ENCODE measurements at places on chromosomes 4 and X.
A peak's percentile ranks its signal among the peaks of the same experiment; 100 is the strongest.

DNA sequence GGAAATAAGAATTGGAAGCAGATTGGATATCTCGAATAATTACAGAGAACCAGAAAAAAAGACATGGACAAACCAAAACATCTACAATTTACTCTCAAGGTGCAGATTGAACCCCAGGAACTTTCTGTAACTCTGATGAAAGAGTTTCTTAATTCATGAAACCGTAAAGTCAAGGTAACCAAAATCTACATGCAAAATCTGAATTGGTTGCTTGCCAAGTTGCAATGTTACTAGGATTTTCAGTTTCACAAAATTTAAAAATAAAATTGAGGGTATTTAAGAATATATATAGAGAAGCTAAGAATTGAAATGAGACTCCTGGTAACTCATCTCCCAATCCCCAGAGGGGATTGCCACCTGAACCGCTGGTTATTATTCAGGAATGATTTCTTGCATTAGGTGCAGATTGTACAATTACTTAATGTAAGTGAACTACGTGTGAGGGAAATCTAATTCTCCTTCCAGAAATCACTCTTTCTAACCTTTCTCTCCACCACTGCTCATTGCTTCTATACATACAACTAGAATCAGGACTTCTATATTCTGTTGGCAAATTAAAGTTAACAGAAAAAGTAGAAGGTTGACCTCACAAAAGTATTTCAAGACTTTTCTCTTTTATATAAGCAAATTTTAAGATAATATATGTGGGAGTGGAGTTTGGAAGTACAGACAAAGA is 221.5 kb upstream of the NDST4 start:
- no peak for DNase-seq

DNA sequence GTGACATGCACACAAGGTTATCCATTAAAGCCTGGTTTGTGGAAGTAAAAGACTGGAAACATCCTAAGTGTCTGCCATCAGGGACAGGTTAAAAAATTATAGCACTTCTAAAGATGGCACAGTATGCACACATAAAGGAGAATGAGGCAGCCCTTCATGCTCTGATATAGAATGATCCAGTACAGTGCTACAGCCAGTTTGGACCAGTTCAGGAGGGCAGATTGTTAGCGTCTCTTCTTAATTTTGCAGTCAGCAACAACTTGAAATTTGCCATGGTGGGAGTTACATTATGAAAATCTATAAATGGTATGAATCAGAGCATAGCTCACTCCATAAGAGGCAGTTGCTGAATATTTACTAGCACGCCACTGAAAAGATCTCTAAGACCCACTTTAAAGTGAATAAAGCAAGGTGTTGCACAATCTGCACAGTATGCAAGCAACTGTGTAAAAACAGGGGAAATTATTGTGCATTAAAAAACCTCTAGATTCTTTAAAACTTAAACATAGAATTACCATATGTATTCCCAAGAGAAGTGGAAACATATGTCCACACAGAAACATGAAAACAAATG is 20.3 kb upstream of the SOD3 start:
- DNase-seq: no peak

DNA sequence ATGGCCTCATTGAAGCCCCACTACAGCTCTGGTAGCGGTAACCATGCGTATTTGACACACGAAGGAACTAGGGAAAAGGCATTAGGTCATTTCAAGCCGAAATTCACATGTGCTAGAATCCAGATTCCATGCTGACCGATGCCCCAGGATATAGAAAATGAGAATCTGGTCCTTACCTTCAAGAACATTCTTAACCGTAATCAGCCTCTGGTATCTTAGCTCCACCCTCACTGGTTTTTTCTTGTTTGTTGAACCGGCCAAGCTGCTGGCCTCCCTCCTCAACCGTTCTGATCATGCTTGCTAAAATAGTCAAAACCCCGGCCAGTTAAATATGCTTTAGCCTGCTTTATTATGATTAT is 876 bp downstream of the HPRT1 start:
- no peak for DNase-seq

DNA sequence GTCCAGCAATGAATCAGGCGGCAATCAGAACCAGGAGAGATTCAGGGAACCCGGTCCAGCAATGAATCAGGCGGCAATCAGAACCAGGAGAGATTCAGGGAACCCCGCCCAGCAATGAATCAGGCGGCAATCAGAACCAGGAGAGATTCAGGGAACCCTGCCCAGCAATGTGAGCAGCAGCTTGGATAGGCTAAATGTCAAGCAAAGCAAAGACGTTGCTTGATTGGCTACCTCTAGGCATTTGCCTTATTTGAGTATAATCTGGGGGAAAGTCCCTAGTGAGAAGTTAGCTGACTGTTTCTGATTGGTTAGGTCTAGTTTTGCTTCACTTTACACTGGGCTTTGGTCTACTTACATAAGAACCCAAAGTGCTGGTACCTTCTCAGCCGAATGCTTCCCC is 1212.2 kb upstream of the TENM3 start:
- no peak for DNase-seq

DNA sequence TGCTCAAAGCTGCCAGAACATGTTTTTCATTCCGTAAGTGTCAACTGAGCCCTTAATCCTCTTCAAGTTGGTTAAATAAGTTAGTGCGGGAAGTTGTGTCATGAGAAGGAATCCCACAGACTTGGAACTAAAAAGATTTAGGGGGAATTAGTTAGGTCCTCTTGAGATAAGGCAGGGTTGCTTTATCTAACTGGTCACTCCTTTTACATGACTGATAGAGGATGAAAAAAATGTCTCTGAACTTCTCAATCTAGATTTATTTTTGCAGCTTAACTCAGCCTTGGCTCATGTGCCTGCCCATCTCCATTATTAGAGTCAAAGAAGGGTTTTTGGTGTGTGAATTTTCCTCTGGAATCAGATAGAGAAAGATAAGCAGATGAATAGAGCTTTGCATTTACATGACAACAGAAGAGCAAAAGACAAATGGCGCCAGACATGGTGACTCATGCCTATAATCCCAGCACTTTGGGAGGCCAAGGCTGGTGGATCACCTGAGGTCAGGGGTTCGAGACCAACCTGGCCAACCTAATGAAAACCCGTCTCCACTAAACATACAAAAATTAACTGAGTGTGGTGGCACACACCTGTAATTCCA is 882.9 kb downstream of the RPA4 start:
- no peak for DNase-seq

DNA sequence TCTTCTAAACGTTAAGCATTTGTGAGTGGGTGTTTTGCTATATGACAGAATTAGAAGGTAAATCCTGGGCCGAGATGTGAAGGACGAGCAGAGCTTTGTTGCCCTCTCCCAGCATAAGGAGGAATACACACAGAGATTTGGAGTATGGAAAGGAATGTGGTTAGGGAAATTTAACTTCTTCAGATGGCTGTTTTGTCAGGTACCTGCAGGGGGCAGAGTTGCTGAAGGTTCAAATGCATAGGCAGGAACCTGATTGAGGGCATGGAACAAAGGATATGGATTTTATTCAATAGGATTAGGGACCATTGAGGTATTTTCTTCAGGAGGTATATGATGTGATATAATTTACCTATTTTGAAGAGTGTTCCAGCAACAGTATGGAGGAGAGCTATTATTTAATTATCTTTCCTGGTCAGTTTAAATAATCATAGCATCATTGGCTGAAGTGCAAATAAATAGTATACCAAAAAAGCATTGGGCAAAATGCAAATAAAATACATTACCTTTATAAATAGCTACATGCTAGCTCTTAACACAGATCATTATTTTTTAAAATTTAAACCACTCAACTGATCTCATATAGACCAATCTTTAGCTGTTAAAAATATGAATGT is 143.6 kb downstream of the SLIT2 start:
- peak; percentile 40 for DNase-seq

DNA sequence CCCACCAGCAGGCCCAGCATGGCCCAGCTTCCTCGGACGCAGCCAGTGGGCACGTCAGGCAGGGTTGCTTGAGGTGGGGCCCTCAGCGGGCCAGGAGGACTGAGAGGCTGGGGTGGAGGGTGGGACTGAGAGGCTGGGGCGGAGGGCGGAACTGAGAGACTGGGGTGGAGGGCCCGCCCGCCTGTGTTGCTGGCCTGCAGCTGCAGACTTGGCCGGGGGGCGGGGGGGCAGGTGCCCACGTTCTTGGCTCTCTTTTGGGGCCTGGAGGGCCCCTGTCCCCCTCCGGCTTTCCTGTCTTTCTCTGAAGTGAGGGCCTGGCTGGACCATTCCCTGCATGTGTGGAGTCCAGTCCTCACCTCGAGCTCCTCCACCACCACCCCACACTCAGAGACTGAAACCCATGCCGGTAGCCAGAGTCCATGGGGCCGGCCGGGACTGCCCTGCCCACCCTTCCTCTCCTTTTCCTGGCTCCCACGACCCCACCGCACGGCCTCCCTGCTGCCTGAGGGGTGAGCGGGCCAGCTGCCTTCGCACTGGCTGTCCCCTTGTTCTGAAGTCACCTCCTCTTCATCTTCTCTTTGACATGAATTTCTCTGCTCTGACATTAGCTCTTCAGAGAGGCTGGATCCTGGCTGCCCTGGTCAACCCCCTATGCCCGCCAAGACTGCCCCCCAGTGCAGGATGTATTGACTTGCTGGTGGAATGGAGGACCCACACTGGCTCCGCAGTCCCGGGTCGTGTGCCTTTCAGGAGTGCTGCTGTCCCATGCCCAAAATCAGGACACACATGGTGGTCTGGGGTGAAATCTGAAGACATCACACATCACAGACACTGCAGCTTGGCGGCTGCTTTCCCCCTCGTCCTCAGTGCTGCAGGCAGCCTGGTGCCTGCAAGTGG is 10.1 kb upstream of the NKX1-1 start:
- no peak for DNase-seq

DNA sequence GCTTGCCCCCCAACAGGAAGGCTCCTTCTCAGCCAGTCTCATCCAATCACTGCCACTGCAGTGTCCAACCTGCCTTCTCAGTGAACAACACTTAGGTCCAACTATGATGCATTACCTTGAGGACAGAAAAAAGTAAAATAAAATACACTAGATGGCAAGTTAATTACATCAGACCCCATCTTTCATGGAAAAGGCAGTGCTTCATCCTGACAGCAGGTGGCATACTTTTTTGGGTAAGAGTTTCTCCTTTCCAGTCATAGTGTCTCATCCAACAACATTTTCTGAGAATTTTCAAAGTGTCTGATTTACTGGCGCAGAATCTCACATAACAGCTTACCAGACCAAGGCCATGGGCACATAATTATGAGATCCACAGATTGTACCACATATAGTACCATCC is 1742.8 kb downstream of the PCDH7 start:
- no peak for DNase-seq

- DNase-seq: no peak
Observed at GRCh38 chr4:6955261-6955911, 45.8 kb downstream of the TBC1D14 start.

GRCh38 chr4:92100975-92101374 is 202.8 kb upstream of the GRID2 start:
- no peak for DNase-seq

DNA sequence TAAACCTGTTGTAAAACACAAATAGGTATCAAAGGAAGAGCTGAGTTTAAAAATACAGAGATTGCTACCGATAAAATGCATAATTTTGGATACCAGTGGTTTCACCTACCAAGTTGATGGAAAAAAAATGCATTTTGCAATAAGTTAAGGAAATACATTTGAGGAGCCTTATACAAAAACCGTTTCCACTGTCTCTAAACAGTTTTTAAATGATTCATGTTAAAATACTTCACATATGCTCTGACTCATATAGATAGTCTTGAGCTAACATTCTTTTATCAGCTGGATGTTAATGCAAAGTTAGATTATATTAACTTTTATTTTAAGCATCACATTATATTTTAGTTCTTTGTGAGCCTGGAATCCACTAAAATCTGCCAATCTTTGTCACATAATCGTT is 50.6 kb upstream of the ANKRD17 start:
- DNase-seq: no peak

- DNase-seq: no peak
Observed at GRCh38 chrX:97074400-97074799, 190.7 kb downstream of the RPA4 start.

DNA sequence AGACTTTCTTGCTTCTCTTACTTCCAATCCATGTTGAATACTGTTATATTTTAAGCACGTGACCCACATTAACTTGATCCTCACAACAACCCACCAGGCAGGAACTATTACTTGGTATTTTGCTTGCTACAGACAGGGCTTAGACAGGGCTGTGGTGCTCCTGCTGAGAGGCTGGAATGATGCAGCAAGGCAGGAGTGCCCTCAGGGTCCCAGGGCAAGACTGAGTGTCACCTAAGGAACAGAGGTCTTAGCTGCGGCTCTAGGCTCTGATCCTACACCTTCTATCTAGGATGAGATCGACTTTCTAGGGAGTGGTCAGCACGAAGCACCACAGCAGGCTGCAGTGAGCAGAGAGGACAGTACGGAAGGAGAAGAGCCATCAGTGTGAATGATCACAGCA is 20.0 kb downstream of the TAPT1 start:
- DNase-seq: no peak

- DNase-seq: no peak
Observed at GRCh38 chr4:145786261-145786660, 106.3 kb downstream of the C4orf51 start.

DNA sequence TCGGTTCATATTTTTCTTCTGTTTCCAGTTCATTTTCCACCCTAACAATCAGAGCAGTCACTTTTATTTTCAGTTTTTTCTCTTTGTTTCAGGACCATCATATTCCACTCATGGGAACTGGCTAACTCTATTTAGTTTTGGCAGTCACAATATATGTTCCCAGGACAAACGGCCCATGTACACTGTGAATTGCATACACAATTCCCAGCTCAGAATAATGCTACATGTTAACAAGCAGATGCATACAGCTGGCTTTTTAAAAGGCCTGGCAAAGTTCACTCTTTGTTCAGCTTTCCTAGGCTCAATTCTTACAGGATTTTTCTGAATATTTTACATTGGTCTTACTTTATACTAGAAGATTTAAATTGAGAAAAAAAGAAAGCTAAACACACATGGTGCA is 224.9 kb downstream of the ANKRD50 start:
- DNase-seq: no peak

- no peak for DNase-seq
Observed at GRCh38 chr4:161287678-161288352, 876.0 kb downstream of the FSTL5 start.

DNA sequence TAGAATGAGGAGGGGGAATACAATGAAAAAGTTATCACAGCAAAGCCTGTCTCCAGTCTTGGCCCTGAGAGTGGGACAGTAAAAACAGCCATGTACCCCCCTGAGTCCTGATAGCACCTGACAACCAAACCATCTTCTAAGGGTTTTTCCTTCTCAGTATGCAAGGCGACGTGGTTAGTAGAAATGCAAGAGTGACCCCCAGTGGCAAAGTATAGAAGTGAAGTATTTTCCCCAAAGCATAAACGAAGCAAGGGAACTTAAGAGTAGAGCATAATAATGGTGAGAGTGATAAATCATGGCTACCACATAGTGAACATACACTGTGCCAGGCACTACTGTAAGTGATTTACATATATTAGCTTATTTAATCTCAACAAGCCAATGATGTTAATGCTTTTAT is 52.8 kb downstream of the FAM47C start:
- DNase-seq: no peak

GRCh38 chr4:95295157-95295556 is 253.6 kb downstream of the UNC5C start:
- DNase-seq: no peak

- no peak for DNase-seq
Observed at GRCh38 chrX:102604327-102604726, 5.0 kb downstream of the ARMCX5 start.
